ENCODE measurements at places on chromosomes 6 and 20. TPM values are rescaled to one million over a fixed set of nuclear protein-coding genes. Genes with fewer than 3 reads are reported as not detected.

PDE7B gene
- total RNA-seq, result 2.5 TPM

WFDC12 gene
- not detected for total RNA-seq

SLC22A2 gene
- total RNA-seq, result not detected

MEP1A gene
- total RNA-seq, result 1.00 TPM

VSX1 gene
- 3.0 TPM for total RNA-seq

All from gastrocnemius medialis (tissue), 4 donors.